ENCODE measurements at places on chromosomes 2 and 18.

DNA sequence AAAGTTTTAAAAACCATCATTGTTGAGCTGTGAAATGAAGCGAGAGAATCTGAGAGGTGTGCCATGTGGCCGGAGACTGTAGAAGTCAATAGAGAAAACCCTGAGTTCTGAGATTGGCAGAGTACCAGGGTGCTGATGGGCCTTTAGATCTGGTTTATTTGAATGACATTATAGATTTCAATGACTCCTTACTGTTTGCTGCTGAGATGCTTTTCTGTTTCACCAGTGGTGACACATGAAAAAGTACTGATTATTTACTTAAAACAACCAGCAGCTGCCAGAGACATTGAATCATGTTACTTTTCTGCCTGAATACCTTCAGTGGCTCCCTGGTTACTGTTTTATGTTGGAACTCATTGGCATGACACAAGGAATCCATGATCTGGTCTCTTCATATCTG is 602.7 kb upstream of the ZNF804A start:
- DNase-seq, result no peak

- no peak for DNase-seq
Measured at GRCh38 chr2:23397478-23397877, 12.5 kb downstream of the KLHL29 start.

GRCh38 chr2:3365219-3365618 is 12.4 kb downstream of the EIPR1 start:
- DNase-seq, result no peak

- no peak for DNase-seq
Measured at GRCh38 chr2:134407154-134407890, 153.4 kb downstream of the MGAT5 start.

DNA sequence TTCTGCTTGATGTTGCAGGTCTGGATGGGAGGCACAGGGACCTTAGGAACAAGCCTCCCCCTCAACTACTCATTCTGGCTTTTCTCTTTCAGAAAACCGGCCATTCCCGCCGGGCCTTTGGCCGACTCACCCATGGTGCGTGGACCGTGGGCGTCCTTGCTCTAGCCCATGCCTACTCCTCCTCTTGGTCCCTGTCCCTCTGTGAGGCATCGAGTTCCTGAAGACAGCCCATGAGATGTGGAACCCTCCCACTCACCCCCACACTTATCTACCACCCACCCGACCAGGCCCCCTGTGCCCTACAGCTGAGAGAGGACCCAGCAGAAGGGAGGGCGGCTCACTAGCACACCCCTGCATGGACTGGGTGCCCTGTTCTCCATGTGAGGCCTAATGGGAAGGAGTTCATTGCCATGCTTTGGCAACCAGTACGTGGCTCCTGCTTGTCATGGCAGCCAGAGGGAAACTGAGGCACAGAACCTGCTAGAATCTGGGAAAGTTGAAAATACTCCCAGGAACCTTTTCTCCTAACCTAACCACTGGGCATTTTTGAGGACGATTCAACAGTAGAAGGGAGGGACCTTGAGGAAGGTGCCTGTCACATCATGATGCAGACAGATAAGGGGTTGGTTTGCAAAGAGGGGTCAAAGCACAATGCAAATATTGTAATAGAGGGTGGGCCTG is 8.5 kb downstream of the SPEG start:
- DNase-seq, result no peak

GRCh38 chr2:169684135-169684565 is 10.1 kb downstream of the CFAP210 start:
- no peak for DNase-seq

All from natural killer cell (primary cell).